ENCODE measurements at places on chromosomes 2 and 18.
A peak's percentile ranks its signal among the peaks of the same experiment; 100 is the strongest.

GRCh38 chr2:138503087-138503442 lies 1.5 kb downstream of the SPOPL start:
- DNase-seq, result no peak

DNA sequence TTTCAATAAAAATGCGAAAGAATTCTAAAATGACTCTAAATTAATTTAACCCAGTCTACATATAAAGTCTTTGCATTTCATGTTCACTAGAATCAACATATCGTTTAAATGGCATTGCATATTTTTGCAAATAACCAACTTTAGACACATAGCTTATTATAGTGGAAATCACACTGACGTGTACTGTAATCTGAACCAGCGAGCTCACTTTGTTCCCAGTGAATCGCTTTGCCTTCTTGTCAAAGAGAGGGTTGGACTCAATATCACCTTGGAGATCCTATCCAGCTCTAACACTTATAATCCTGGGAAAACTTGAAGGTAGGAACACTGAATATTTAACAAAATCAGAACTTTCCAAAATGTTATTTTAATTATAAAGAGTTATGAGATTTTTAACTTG lies 108.2 kb downstream of the GALNT1 start:
- no peak for DNase-seq

DNA sequence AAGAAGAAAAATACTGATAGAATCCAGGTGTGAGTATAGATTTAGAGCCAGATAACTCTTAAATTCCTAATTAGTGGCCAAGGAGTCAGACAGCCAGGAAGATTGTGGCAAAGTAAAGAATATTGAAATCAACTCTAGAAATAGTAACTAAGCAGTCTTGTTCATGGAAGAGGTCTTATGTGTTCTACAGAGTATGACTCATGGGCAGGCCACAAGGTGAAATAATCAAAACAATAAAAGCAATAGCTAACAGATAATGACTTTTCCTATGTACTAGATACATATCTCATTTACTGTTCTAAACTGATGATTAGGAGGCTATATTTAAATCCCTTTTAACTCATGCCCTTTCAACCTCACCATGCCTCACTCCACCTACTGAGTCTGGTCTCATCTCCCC lies 227.4 kb upstream of the COL3A1 start:
- DNase-seq, result no peak

DNA sequence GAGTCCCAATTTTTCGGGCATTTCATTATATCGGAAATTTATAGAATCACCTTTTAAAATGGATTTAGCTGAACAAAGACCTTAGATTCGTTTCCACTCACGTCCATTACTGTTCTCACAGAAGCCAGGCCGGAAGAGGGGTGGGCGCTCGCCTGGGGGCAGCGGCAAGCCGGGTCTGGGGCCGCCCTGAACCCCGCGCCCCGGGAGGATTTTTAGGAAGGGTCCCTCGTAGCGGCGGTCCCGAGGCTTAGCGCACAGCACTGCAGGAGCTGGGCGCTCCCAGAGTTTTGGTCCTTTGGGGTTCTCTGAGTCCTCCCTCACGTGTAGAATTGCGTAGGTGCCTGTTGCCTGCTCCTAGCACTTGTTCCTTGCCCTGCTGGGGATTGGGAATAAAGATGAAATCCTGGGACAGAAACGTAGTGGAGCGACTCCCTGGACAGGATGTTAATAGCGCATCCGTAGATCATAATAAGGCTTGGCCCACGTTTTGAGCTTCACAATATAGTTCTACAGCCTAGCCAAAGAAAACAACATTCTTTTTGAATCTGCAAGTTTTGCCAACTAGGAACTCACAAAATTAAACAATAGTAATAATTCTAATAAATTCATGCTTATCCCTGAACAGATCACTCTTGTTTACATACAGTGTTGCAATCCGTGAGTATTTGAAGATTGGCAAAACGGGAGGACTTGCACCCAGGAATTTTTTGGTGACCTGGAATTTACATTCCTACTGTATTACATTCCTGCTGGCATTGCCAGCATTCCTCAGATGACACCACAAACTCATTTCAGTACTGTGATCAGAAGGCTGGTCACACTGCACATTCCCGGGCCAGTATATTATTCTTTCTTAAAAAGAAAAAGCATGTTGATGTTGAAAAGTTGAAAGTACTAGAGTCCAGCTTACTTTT lies 875 bp downstream of the C18orf63 start:
- DNase-seq, result no peak

DNA sequence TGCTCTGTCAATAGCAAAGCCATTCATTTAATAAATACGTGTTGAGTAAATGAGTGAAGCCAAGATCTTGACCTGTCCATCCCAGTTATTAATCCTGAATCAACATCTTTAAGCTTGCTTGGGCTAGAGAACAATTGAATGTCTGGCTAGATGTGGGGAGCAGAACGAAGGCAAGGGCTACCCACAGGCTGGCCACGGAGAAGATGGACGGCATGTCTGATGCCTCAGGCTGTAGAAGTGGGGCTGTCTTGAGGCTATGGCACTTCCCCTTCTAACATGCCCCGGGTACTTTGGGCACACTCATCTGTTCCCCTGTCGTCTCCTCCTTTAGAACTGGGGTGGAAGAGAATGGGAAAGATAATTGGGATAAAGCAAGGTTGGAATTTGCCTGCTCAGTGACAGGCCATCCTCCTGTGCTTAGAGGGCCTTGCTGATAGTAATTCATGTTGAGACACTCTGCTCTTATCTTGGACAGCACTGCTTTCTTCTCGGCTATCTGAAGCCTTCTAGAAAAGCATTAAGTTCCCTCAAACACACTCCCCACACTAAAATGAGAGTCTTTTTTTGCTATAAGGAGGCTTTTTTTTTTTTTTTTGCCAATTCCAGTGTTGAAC lies 225.7 kb downstream of the MREG start:
- no peak for DNase-seq

DNA sequence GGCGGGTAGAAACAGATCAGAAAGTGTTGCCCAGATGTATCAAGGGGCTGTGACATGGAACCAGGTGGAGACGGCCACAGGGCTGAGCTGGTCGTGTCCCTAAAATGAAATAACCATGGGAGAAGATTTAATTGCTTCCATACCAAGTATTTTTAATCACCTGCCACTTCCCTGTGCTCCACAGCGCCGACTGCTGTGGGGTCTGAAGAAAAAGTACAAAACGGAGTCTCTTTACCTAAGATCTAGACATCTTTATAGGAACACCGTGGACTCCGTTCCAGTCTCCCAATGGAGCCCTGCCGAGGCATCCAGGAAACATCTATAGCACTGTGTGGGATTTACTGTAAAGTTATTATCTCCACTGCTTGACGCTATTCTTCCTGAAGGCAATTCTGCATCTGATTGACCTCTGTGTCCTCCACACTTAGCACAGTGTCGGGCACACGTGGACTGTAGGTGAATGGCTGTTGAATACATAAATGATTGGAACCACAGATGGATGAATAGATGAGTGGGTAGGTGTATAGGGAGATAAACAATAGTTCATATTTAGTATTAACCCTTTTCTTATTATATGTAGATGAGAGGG lies 21.6 kb upstream of the GYPC start:
- peak; percentile 3 for DNase-seq

GRCh38 chr2:29705616-29706015 lies 215.8 kb downstream of the ALK start:
- no peak for DNase-seq

- DNase-seq, result no peak
Measured at GRCh38 chr2:157428500-157429175, 15.3 kb downstream of the CYTIP start.

DNA sequence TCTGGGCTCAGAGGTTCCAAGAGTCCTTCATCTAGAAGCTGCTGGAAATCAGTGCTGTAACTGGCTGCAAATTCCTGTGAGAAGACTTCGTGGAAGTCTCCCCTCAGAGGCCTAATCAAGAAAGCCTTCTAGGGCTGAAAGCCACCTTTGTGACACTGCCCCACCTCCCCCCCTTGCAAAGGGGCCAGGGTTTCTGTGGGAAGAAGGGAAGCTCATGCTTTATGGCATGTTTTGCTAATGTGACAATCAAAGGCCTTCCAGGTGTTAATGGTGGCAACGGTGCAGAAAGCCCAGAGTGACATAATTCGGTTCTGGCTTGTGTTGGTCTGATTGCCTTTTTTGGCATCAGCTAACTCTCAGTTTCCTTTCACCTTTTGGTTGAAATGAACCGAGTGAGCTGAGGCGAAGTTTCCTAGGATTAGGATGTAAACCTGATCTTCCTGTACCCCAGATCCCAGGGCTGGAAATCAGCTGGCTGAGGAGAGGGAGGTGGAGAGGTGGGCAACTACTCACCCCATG lies 126.9 kb upstream of the TRIB2 start:
- DNase-seq, result no peak

DNA sequence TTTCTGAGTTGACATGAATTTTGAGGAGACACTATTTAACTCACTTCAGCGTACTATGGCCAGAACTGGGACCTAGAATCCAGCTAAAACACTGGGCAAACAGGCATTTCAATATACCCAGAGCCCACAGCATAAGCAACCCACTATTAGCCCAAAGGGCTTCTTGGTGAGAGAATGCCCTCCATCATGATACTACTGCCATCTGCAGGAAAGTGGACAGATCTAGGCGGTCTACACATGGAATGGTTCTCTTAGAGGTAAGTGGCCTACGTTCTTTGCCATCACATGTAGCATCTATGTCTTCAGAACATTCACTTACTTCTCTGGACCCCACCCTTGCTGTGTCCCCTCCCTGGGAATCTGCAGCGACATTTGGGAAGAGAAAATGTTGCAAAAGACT lies 181.3 kb upstream of the LINC00305 start:
- peak; percentile 32 for DNase-seq

DNA sequence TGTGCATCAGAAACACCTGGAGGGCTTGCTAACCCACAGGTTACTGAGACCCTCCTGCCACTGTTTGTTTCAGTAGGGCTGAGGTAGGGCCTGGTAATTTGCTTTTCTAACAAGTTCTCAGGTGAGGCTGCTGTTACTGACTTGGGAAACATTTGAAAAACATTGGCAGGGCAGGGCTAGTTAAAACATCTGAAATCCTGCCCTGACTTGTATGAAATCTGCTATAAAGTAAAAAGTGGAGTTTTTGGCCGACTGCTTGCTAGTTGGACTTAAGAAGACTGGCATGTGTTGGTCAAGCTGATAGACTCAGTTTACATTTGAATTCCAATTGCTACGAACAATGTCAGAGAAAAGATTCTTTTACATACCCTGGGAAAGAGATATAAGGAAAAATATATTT lies 111.6 kb upstream of the DLX2 start:
- no peak for DNase-seq

- no peak for DNase-seq
Measured at GRCh38 chr2:241822264-241822623, 13.3 kb downstream of the NEU4 start.

- DNase-seq, result peak; percentile 32
Measured at GRCh38 chr2:221153226-221153625, 418.9 kb downstream of the EPHA4 start.

DNA sequence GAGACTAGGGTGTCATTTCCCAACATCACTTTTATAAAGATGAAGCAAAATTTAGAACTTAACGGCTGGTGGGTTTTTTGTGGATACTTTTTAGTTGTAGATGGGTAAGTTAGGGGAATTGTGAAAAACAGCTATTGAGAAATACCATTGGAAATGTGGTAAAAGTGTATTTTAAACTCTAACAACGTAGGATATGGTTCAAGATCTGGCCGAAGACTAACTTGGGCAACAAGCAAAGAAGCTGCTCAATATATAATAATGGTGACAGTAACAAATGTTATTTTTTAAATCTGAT lies 1.6 kb downstream of the DNAH7 start:
- DNase-seq, result no peak

- DNase-seq, result no peak
Measured at GRCh38 chr2:56464613-56465012, 280.8 kb downstream of the CCDC85A start.

- DNase-seq, result peak; percentile 31
Measured at GRCh38 chr2:122451040-122451439, 695.6 kb downstream of the TSN start.

GRCh38 chr18:26489881-26490280 lies 58.5 kb downstream of the KCTD1 start:
- no peak for DNase-seq

Measured in COR-L47 (cell line).